ENCODE measurements at places on chromosomes 11 and 22. TPM values are rescaled to one million over a fixed set of nuclear protein-coding genes. Genes with fewer than 3 reads are reported as not detected.

The SCGB1A1 gene
- not detected for total RNA-seq

GRCh38 chr22:31730344-31730711, 19.6 kb downstream of the PRR14L start:
- DNase-seq, result no peak

The LARGE2 gene
- total RNA-seq, result not detected

DNA sequence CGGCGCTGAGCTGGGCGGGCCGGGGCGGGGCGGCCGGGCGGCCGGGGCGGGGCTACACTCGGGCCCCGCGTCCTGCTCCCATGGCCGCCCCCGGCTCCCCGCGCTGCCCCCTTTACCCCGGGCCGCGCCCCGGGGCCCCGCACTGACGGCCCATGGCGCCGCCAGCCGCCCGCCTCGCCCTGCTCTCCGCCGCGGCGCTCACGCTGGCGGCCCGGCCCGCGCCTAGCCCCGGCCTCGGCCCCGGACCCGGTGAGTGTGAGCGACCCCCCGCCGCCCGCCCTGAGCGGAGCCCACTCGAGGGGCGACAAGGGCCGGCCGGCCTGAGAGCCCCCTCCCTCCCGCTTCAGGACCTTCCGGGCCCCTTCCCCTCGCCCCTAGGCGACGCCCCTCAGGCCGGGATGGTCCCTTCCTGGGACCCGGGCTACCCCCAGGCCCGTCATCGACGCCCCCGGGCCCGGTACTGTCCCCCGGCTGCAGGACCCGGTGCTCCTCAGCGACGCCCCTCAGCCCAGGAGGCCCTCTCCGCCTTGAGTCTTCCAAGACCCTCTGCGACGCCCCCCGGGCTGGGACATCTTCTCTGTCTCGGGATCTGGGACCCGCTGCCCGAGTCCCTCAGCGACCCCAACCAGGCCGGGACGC, at the start of gene KREMEN1:
Gene KREMEN1 (plus strand): TSS at position 57 of the 639 bp plus-strand sequence. CDS start 96 bp downstream, at position 153.
- no peak for DNase-seq

The IRAG1 gene
- total RNA-seq, result 0.27 TPM

- no peak for DNase-seq
Measured at GRCh38 chr22:43412808-43413795, 1.3 kb downstream of the MPPED1 start.

DNA sequence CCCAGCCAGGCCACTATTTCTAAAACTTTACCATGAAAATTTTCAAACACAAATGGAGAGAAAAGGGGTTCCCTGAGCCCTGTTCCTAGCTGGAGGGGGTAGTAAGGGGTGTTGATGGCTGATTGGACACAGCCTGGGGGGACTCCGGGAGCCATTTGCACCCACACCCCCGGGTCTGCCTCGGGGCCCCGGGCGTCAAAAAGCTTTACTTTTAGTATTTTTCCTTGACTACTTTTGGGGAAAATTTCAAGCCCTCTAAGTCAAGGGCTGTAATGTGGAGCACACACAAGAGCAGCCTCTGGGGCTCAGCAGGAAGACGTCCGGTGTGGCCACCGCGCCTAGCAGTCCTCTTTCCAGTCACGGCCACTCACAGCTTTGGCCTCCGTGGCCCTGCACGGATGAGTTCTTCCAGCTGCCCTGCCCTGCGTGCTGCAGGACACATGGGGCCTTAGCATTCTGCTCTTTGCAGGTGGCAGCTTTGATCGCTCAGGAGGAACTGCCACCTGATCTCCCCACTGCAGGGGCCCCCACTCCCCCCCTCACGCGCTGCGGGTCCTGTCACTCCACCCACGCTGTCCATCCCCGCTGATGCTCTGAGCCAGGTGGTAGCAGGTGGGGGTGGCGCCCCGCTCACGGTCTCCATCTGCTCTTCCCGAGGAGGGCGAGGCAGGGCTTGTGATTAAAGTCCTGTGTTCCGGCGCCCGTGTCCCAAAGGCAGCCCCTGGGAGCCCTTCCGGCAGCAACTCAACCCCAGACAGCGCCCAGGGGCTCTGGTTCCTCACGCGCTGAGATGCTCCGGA, 14.4 kb downstream of the RNH1 start:
- no peak for DNase-seq

- DNase-seq, result peak; percentile 50
Measured at GRCh38 chr11:19419021-19419750, 178.4 kb upstream of the E2F8 start.

The NCR3LG1 gene
- 3.5 TPM for total RNA-seq

GRCh38 chr11:82049199-82049598, 684.5 kb downstream of the FAM181B start:
- DNase-seq, result no peak

Data from H4 (cell line).